ENCODE measurements at places on chromosomes 7 and 10. TPM values are rescaled to one million over a fixed set of nuclear protein-coding genes. Genes with fewer than 3 reads are reported as not detected.

Gene MMRN2
- 28.0 TPM for total RNA-seq

Gene CDHR3
- 0.62 TPM for total RNA-seq

Gene TRPV5
- total RNA-seq, result not detected

DNA sequence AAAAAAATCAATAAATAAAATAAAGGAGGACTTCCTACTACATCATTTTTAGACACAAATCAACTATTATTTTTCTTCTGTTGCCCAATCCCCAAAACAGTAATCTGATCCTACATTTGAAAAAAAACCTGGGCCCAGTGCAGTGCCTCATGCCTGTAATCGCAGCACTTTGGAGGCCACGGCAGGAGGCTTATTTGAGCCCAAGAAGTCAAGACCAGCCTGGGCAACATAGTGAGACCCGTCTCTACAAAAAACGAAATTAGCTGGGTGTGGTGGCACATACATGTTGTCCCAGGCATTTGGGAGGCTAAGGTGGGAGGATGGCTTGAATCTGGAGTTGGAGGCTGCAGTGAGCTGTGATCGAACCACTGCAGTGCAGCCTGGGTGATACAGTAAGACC lies 2.7 kb upstream of the GTF2I start:
- no peak for DNase-seq

- no peak for DNase-seq
These were observed 3.3 kb downstream of the ZMIZ1 start for GRCh38 chr10:79072041-79072441.

DNA sequence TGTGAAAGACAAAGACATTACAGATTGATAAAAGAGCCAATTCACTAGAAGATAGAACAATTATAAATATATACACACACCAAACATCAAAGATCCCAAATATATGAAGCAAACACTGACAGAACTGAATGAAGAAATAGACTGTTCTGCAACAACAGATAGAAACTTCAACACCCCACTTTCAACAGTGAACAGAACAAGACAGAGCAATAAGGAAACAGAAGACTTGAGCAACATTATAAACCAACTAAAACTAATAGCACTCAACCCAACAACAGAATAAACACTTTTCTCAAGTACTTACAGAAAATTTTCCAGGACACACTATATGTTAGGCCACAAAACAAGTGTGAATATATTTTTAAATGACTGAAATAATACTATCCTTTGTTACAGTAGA lies 10.9 kb downstream of the CDCA7L start:
- DNase-seq, result no peak

Gene NXPH1
- not detected for total RNA-seq

GRCh38 chr7:24227603-24228359 lies 56.2 kb upstream of the NPY start:
- no peak for DNase-seq

- no peak for DNase-seq
These were observed 66.5 kb downstream of the EPDR1 start for GRCh38 chr7:37986908-37987330.

Gene GNG11
- total RNA-seq, result 14.3 TPM

GRCh38 chr7:121390109-121390508 lies 6.0 kb downstream of the FAM3C start:
- DNase-seq, result no peak

GRCh38 chr10:17599089-17599488 lies 18.1 kb downstream of the HACD1 start:
- no peak for DNase-seq

- DNase-seq, result no peak
These were observed 4.8 kb upstream of the TRDMT1 start for GRCh38 chr10:17206210-17206709.

Gene SSMEM1
- not detected for total RNA-seq

Gene OR2A12
- not detected for total RNA-seq

GRCh38 chr10:48758411-48758810 lies 73.7 kb downstream of the WDFY4 start:
- no peak for DNase-seq

Gene WNT16
- 0.11 TPM for total RNA-seq

- peak; percentile 20 for DNase-seq
These were observed 514 bp upstream of the CHAT start for GRCh38 chr10:49613165-49613881.

DNA sequence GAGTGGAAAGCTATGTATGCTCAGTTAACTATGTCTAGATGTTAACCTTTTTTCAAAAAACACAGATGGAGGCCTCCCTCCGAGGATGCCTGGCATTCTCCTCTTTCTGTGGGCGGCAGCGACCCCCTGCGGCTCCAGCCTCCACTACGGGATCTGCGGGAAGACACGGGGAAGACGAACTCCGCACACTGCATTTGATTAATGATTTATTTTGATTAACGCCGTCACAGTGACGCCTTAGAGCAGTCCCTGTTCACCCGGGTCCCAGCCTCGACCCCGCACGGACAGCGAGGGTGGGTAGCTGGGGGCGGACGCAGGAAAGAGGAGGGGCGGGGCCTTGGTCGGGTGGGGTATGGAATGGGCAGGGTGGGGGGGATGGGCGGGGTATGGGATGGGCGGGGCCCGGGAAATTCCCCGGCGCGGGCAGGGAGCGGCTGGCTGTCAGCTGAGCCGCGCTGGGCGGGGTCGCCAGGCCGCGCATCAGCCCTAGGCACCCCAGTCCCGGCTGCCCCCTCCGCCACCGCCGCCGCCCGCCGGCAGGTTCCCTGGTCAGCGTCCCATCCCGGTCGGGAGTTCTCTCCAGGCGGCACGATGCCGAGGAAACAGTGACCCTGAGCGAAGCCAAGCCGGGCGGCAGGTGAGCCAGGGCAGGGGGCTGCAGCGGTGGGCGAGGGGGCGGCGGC lies at the start of gene OPTN:
Gene OPTN (plus strand): TSS at position 498 of the 683 bp plus-strand sequence. CDS start 8,960 bp downstream, outside the sequence.
- DNase-seq, result peak; percentile 88

GRCh38 chr7:117698018-117698417 lies 175.2 kb downstream of the CTTNBP2 start:
- no peak for DNase-seq

Gene SFTPA2
- 0.11 TPM for total RNA-seq

DNA sequence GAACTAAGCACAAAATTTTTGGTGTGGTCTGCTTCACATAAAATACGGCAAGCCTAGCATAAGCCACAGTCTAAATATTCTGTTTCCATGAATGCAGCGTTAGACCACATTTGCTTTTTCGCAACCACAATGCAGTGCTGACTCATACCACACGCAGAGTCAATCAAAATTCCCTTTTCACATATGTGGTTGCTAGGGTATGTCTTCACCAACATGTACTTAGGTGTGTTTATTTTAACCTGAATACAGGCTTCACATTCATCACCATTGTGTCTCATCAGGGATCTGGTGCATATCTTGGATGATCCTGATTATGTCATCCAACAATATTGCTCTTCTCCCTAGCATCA lies 90.8 kb downstream of the CHN2 start:
- DNase-seq, result no peak

DNA sequence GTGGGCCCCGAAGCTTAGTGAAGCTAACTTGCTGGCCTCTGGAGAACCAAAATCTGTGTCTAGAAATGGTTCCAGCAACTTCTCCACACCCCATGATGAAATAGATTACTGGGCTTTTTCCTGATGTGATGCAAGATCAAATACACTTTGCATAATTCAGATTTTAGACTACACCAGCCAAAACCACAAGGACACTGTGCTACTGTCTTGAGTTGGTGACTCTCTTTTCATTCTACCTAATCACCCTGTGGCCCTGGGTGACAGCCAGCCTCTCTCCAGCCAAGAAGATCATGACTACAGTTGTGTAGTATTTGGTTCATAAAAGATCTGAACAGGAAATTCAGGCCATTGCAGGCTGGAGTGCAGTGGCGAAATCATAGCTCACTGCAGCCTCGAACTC lies 22.2 kb downstream of the AZGP1 start:
- DNase-seq, result no peak
